ENCODE measurements at places on chromosomes 5 and 9. TPM values are rescaled to one million over a fixed set of nuclear protein-coding genes. Genes with fewer than 3 reads are reported as not detected.

Gene ECM2
- 18.3 TPM for polyA plus RNA-seq

Gene STC2
- 2.9 TPM for polyA plus RNA-seq

Gene RMRP
- 1.9 TPM for polyA plus RNA-seq

Gene COL5A1
- 81.2 TPM for polyA plus RNA-seq

DNA sequence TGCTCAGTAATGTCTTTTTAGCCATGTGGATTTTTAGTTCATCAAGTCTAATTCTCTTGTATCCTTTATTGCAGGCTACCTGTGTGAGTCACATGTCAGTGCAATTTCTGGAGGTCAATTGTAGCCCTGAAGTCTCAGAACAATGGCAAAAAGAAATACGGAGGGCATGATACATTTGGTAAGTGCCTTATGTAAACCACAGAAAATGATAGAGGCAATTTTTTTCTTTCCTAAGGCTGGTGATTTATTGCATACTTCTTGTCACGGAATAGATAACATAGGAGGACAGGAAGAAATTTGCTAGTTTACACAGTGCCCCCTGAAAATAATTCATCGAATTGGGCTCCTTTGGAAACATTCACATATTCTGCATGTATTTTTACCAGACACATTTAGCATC, 235.9 kb downstream of the DMRTA1 start:
- no peak for DNase-seq

- no peak for DNase-seq
Observed at GRCh38 chr5:181204826-181205760, at the start of gene TRIM7. Gene TRIM7 (minus strand): TSS chr5:181205196. CDS start chr5:181205110, 86 bp downstream.

- DNase-seq, result no peak
Observed at GRCh38 chr5:3346111-3346820, 249.4 kb upstream of the IRX1 start.

- no peak for DNase-seq
Observed at GRCh38 chr5:148831590-148832565, 5.5 kb downstream of the ADRB2 start.

- no peak for DNase-seq
Observed at GRCh38 chr9:93686127-93686879, 109.9 kb downstream of the PHF2 start.
